ENCODE measurements at places on chromosomes 3 and 15. TPM values are rescaled to one million over a fixed set of nuclear protein-coding genes. Genes with fewer than 3 reads are reported as not detected.

DNA sequence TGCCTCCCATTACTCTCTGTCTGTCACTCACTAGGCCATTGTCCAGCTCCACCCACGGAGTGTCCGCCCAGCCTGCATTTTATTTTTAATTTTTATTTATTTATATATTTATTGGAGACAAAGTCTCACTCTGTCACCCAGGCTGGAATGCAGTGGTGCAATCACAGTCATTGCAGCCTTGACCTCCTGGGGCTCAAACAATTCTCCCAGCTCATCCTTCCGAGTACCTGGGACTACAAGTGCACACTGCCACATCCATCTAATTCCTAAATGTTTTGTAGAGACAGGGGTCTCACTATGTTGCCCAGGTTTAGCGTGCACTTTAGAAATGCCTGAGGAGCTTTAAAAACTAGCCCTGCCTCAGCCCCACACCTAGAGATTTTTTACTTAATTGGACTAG, 141.5 kb downstream of the LIPC start:
- DNase-seq: no peak

DNA sequence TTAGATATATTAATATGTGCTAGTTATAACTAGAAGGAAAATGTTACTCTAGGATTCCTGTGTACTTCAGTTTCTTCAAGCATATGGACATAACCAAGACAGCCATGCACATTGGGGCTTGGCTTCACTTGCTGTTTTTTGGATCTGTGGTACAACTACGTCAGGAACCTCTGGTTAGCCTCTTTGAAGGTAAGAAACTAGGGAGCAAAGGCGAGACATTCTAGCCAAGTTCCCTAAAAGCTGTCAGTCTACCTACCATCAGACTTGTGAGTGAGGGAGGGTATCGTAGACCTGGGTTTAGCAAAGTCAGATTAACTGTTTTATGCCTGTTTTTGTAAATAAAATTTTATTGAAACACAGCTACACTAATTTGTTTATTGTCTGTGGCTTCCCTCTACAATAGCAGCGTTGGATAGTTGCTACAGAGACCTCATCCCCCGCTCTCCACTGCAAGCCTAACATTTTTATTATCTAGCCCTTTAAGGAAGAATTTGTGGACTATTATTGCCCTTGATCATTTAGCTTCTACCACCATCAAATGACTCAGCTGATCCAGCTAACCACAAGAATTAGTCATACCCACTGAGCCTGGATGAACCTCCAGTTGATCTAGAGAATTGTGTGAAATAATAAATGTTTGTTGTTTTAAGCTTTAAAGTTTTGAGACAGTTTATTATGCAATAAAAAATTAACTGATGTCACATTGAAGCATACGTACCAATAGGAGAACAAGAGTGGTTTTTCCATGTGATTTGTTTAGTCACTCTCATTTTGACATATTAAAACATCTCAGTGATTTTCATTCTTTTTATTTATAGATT, 58.1 kb downstream of the RSRC1 start:
- no peak for DNase-seq

Gene IL20RB
- total RNA-seq: 0.25 TPM

Gene CISH
- 2.2 TPM for total RNA-seq

Gene TBC1D2B
- total RNA-seq: 9.7 TPM

- DNase-seq: no peak
Measured at GRCh38 chr15:45328663-45329062, 49.7 kb downstream of the GATM start.

GRCh38 chr3:171584100-171584499, 123.9 kb upstream of the TNIK start:
- no peak for DNase-seq

Gene SKIC8
- total RNA-seq: 486 TPM

DNA sequence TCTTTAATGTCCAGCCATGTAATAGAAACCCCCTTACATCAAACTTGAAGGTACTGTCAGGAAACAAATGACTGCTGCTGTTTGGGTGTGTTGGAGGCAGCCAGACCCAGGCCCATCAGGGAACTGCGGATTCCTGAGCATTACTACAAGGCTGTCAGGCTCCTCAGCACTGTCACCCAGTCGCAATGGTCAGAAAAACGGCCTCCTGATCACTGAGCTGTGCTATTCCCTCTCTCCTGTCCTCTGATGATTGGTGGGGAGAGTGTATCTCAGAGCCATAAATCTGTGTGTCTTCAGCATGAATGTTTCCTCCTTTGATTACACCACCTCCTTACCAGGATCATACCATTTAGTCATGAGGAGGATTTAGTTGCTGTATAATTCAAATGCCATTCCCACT, 135.2 kb upstream of the GADL1 start:
- DNase-seq: no peak

DNA sequence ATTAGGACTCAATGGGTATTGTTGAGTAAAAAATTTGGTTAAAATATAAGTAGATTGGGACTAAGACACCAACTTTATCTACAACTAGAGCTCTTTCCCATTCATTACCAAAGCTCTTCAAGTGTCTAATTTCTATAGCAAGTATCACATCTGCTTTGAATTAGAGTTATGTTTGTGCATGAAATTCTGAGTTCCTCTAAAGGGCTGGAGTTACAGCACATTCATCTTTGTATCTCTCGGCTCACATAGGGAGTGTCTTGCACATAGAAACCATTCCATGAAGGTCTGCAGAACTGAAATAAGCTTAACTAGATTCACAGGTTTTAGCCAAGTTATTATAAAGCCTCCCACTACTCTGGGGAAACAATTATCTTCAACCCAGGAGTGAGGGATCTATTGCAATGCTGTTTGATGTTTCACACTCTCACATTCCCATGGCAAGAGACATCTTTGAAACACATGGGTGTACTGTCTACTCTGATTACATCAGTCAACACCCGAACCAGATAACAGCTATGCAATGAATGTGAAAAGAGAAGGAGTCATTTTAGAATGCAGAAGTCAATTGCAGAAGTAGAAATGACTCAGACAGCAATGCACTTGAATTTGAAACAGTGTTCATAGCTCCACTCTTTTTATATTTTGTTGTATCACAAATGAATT, 93.1 kb upstream of the KBTBD8 start:
- no peak for DNase-seq

DNA sequence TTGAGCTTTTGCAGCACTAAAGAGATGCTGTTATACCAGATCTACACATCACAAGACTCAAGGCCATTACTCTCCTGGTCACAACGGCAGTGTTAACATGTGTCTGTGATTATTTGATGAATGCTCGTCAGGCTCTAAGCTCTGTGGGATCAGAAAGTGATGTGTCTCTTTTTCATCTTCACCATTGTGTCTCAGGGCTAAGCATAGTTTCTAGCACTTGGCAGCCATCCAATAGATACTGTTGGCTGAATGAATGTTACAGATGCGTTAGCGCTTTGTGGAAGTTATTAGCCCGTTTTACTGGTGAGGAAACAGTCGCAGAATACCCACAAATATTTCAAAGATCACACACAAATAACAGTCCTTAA, 1.2 kb upstream of the FAM81A start:
- DNase-seq: peak; percentile 26

GRCh38 chr15:93378558-93378957, 289.5 kb upstream of the RGMA start:
- DNase-seq: peak; percentile 1

Gene MINDY2
- total RNA-seq: 10.3 TPM

GRCh38 chr3:146156095-146156494, 4.9 kb downstream of the PLOD2 start:
- DNase-seq: peak; percentile 62

Gene GRM7
- not detected for total RNA-seq

GRCh38 chr3:189277711-189278110, 105.9 kb downstream of the TPRG1 start:
- no peak for DNase-seq

Gene GRK7
- not detected for total RNA-seq

DNA sequence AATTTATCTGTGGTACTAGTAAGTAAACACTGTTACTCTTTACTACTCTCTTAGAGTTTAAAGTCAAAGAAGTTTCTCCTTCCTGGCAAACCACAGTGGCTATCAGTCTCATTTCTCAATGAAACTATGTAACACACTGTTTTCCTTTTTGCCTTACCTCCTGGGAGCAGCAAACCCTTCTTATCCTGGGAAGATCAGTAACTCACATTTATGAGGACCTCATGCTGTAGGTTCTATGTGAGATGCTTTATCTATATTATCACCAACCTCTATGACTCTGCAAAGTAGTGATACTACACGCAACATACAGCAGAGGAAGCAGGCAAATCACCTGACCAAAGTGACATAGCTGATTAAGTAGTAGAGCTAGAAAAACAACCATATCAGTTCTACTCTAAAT, 35.3 kb downstream of the PBRM1 start:
- no peak for DNase-seq

GRCh38 chr3:35658686-35659085, 19.4 kb downstream of the ARPP21 start:
- DNase-seq: no peak

- DNase-seq: no peak
Measured at GRCh38 chr15:94416820-94417219, 185.5 kb downstream of the MCTP2 start.

DNA sequence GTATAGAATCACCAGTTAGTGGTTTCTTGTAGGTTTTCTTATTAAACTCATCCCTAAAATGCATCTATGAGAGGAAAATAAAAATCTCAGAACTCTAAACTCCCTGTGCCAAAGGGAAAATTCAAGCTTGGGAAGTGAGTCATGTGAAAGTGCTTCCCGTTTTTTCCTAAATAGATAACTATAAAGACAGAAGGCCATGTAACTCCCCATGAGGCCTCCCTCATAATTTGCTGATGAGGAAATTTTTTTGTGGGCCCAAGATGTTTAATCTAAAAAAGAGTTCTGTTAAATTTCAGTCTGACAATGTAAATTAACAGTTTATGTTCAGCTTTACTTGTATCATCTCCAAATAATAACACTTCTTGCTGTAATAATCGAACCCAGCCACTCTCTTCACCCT, 1273.9 kb downstream of the OTOL1 start:
- DNase-seq: no peak

DNA sequence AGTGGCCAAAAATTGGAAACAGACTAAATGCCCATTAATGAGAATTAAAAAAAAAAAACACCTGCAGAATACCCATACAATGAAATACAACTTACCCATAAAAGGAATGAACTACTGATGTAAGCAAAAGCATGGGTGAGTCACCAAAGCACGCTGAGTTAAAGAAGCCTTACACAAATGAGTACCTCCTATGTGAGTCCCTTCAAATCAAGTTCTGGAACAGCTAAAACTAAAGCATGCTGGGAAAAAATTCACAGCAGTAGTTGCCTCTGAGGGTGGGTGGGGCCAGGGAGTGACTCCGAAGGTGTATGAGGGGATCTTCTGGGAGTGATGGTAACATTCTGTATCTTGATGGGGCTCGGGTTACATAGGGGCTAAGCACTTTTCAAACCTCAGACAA, 11.4 kb downstream of the MYO5C start:
- DNase-seq: no peak

DNA sequence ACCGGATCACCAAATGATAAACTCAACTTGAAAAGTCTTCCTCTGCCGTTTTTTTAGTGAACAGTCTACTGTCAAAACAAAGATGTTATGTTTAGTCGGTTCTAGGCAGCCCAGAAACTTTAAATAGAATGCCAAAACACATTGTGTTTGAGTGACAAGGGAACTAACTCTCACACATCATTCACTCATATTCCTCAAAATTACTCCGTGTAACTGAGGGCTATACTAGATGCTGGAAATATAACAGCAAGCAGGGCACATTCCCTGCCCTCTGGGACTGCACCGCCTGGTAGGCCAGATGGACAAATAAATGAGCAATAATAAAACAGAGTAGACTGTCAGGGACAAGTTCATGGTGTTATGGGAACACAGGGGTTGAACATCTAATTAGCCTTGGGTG, 251.4 kb downstream of the MAGI1 start:
- peak; percentile 61 for DNase-seq

Gene DUOXA1
- not detected for total RNA-seq

Gene LEO1
- 32.9 TPM for total RNA-seq

Gene CCDC13
- 1.4 TPM for total RNA-seq

Gene CMTM7
- 12.4 TPM for total RNA-seq

Gene IL16
- total RNA-seq: 0.12 TPM

DNA sequence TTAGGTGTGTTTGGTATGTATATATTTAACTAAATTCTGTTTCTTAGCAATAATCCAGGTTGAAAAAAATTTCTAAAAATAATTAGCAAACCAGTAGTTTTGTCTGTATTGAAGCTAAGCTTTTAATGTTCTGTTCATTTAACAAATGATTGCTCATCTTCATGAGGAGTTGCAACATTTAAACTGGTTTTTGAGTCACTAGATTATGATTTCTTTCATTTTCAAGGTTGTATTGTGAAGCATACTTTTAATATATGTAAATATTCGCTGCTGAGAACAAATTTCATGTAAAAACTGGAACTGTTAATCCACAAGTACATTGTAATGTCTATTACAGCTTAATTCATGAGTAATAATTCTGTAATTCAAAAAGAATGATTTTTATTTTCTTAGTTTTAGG, 192.7 kb downstream of the MBNL1 start:
- DNase-seq: no peak

Gene KIF23
- total RNA-seq: 24.3 TPM

- no peak for DNase-seq
Measured at GRCh38 chr3:116591236-116591635, 118.3 kb upstream of the TUSC7 start.

- no peak for DNase-seq
Measured at GRCh38 chr15:99421172-99421656, 144.6 kb upstream of the MEF2A start.
